Bone marrow (tissue), 2 donors: ENCODE measurements at places on chromosomes 16 and 17.

DNA sequence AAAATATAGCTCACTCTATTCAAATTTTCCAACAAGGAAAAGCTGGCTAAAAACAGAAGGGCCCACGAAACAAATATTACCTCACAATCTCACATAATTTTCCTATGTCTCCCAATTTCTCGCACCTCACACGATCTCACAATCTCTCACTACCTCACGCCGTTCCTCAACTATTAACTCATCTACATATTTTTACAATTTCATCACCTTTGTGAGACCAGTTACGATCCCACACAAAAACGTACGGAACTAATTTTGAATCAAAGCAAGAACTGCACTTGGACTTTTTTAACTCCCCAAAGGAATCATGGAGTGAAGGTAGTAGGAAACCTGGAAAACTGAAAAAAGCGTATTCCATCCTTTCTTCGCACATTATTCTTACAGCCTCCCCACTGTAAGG, 1.1 kb downstream of the CBX1 start:
- no peak for DNase-seq

DNA sequence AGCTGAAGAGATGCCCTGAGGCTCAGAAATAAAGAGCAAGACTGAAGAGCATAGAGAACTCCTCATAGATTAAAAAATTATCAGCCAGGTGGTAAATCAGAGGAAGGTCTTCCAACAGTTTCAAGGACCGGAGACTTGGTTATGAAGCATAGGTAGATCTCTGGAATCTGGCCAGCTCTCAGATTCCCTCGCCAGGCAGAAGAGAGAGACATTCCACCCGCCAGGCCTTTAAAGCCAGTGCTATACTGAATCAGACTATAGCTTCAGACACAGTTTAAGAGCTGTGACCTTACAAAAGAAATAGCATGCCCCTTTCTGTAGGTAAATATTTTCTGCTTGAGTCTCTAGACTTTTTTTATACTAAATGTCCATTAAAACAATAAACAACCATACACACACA, 70.3 kb downstream of the NFATC3 start:
- DNase-seq: no peak

DNA sequence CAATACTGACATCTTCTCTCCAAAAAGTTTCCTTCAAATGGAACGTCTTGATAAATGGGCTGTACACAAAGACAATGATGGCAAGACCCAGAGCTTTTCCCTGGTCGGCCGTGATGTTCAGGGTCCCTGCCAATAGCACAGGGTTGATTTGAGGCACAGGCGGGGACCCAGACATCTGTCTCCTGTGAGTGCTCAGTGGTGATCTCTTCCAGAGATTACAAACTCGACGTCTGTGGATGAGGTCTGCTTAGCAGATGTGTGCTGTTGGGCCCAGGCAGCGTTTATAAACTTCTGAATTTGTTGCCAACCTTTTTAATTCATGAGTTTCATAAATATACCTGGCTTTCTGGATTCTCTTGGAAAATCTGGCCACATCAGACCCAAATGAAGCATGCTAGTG, 14.9 kb downstream of the CPPED1 start:
- DNase-seq: no peak

GRCh38 chr16:72854267-72854959, 193.5 kb downstream of the ZFHX3 start:
- no peak for DNase-seq

GRCh38 chr17:50118076-50118827, 11.7 kb downstream of the SAMD14 start:
- no peak for DNase-seq

DNA sequence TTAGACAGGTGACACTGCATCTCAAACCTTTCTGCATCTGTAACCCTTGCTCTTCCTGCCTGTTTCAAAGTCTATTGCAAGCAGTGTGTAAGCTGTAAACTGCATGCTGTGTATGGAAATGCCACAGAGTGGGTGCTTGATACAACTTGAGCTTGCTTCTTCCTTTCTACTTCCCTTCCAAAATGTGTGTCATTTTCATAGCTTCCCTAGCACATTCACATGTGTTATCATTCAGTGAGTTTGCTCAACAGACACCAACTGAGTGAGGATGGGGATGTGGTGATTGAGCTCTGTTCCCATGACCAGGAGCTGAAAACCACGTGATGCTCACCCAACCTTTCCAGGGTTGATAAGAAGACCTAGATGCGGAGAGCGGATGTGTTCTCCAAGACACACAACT, 111.1 kb downstream of the VAT1L start:
- DNase-seq: no peak

DNA sequence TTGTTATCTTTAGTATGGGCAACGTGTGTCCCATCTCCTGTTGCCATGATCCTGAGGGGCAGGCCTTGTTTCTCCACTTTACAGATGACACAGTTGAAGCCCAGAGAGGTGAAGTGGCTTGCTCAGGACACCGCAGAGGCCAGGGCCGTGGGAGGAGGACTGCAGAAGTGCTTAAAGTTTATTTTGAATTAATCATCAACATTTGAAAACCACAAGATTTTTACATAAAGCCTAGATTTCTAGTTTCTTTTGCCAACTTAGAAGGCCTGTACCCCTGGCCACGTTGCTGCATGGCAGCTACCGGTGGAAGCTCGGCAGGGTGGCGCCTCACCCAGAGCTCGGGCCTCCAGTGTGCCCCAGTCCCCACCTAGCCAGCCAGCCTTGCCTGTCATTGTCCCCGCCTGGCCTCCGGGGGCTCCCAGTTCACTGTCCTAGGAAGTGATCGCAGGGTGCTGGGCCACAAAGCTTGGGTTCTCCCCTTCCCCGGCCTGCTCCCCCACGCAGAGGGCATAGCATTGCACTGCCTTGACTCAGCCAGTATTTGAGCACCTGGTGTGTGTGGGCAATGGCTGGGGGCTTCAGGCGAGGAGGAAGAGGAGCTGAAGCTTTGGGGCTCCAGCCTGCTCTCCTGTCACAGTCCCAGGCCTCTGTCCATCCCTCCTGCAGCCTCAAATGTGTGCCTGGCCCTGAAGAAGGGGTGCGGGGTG, 14.8 kb upstream of the ADCY7 start:
- DNase-seq: no peak

DNA sequence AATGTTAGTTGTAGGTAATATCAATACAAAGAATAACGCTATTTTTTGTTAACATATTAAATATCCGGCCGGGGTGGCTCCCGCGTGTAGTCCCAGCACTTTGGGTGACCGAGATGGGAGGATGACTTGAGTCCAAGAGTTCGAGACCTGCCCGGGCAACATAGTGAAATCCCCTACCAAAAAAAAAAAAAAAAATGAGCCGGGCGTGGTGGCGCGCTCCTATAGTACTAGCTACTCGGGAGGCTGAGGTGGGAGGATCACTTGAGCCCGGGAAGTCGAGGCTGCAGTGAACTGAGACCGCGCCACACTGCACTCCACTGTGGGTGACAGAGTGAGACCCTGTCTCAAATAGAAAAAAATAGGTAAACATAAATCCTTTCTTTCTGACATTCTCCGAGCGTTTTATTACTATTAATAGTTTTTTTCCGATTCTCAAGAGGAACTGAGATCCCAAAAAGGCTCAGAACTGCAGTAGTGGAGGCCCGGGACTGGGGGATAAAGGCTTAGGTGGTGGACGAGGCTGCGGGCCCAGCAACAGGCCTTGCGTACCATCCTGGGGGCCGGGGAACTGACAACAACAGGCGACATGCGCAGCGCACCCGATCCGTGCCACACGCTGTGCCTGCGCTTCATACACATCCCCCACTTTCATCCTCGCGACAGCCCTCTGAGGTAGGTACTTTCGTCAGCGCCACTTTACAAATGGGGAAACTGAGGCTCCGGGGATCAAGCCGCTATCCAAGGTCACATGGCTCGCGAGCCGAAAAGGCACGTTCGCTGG, 919 bp downstream of the N4BP1 start:
- DNase-seq: no peak

DNA sequence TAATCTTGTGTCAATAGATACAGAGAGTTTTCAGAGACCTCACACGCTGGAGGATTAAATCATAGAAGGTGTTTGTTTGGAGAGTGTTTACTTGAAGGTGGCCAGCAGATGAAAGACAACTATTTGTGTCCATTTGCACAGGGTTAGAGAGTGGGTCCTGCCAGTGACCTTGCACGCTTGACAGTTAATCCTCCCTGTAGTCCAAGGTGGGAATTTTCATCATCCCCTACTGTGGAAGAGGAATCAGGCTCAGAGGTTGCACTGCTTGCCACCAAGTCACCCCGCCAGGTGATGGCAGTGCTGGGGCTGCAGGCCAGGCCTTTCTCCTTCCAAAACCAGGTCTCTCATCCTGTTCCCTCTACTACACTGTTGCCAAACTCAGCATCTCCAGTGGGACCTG, 12.3 kb downstream of the CDH1 start:
- DNase-seq: no peak

DNA sequence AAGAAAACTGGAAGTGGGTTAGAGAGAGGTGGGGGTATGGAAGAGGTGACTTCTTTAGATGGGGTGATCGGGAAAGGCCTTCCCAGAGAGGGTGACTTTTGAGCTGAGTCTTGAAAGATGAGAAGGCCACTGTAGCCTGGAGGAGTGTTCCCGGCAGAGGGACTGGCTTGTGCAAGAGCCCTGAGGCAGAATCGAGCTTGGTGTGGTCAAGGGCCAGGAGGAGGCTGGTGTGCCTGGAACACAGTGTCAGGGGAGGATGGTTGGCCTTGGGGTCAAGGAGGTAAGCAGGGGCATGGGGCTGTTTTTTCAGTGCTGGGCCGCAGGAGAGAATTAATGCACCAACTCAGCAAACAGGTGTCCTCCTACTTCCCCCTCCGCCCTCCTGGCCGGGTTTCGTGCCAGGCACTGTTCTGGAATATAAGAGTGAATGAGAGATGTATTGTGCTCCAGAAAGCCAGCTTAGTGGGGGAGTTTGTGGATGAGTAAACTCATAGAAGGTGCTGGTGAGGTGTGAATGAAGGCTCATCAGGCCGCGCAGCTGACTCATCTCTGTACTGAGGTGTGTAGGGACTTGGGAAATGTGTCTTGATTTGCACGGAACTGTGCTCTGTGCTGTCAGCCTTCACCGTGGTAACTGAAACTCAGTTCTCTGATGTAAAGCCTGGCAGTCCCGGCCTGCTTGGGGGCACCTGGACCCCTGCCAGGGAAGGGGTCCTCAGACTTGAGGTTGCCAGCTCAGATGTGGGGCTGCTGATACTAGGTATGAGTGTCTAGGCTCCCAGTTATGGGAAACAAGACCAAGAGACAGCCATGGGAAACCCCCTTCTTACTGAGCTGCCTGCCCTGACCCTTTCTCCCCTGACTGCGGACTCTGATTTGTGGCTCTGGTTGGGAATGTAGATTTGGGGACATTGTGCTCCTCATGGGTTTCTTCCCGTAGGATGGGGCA, 15.3 kb downstream of the KSR1 start:
- DNase-seq: no peak

GRCh38 chr17:30200106-30200505, 35.4 kb downstream of the SLC6A4 start:
- no peak for DNase-seq

DNA sequence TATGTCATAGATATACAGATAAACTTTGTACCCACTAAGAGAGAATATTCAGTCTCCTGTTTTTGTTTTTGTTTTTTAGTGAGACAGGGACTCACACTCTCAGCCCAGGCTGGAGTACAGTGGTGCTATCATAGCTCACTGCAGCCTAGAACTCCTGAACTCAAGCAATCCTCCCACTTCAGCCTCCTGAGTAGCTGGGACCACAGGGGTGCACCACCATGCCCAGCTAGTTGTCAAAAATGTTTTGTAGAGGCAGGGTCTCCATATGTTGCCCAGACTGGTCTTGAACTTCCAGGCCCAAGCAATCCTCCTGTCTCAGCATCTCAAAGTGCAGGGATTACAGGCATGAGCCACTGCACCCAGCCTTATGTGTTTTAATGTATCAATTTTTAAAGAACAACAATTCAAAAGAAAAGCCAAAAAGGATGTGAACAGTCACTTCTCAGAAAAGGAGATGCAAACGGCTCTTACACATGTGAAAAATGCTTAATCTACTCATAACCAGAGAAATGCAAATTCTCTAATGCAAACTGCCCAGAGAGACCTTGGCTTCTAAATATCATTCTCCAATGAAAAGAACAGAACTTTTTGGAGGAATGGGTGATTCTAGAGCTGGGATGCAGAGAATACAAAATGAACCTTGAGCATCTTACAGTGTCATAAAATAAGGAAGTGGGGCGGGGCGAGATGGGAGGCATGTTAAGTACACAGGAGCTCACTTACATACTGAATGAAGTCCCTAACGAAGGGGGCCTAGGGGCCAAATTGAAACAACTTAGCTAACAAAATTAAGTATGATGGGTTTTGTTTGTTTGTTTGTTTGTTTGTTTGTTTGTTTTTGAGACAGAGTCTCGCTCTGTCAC, 7.3 kb upstream of the CMTM3 start:
- no peak for DNase-seq

DNA sequence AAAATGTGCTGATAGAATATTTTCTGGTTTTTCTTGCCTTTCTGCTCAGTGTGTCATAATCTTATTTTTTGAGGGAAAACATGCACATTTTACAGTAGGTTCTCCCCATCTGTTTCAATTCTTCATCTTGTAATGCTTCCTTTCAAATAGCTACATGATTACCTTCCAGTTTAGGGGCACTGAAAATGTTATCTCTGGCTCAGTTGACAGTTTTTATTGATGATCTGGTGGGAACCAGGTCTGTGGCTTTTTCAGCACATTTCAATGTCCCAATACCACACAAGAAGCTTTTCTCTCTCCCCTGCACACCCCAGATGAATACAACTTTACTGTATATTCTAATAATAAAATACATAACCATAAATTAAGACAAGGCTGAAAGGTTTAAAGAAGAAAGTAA, 36.5 kb downstream of the FTO start:
- DNase-seq: no peak

DNA sequence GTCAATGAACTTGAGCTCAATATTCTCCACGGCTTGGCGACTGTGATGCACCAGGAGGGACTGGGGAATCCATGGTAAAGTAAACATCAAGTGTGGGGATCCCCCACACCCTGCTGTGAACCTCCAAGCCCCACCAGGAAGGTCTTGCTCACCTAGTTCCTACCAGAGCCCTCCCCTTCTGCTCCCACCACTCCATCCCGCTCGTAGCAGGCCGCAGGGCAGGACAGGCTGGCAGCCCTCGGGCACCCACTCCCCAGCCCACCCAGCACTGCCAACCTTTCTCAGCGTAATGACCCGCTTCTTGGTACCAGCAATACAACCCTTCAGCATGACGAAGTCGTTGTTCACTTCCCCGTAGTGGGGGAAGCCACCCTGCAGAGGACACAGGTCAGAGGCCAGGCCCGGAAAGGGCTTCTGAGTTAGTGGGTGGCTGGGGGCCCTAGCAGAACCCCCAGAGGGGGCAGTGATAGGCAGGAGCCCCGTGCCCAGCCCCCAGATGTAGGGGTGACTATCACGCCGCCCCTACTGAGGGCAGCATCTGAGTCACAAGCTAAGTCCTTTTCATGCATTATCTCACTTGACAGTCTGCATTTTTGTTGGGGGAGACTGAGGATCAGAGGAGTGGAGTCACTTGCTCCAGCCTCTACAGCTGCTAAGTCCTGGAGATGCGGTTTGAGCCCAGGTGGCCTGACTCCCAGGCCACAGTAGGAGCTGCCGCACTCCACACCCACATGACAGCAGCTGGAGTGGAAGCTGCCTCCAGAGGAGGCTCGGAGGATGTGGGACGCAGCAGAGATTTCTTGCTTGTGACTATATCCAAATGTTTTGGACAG, 2.8 kb upstream of the MSRB1 start:
- no peak for DNase-seq
